ENCODE measurements at places on chromosomes 1 and 21.

- DNase-seq: no peak
These were observed 8.7 kb downstream of the CTXND2 start for GRCh38 chr1:150895618-150896017.

- DNase-seq: no peak
These were observed 159.8 kb downstream of the HS2ST1 start for GRCh38 chr1:87074001-87074795.

- DNase-seq: no peak
These were observed 89.4 kb downstream of the SDCCAG8 start for GRCh38 chr1:243345205-243345604.

DNA sequence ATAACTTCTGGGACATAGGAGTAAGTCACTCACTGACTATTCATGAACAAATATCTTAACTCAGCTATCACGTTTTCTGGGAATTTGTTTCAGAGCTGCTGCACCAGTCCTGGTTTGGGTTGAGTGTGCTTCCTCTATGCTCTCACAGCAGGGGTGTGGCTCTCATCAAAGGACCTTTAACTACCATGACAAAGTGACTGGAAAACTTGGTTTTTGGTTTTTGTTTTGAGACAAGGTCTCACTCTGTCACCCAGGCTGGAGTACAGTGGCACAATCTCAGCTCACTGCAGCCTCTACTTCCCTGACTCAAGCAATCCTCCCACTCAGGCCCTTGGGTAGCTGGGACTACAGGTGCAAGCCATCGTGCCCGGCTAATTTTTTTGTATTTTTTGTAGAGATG is 4.1 kb downstream of the ILDR2 start:
- no peak for DNase-seq

DNA sequence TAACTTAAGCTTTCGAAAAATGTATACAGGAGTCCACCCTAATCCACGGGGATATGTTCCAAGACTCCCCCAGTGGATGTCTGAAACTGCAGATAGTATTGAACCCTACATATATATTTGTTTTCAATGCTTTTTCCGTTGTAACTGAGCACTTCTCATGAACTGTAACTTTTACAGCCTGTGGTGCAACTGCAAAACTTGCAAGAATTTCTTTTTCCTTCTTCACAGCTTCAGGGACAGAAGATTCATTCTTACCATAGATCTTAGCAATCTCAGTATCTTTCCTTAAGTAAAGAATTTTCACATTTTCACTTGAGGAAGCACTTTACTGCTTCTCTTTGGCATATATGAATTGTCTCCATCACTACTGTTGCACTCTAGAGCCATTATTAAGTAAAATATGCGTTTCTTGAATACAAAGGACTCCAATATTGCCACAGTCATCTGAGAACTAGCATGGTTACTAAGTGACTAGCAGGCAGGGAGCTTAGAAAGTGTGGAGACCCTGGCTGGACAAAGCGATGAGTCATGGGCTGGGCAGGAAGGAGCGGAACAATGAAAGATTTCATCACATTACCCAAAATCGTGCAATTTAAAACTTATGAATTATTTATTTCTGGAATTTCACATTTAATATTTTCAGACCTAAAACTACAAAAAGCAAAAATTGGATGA is 14.1 kb downstream of the DPYD start:
- no peak for DNase-seq

DNA sequence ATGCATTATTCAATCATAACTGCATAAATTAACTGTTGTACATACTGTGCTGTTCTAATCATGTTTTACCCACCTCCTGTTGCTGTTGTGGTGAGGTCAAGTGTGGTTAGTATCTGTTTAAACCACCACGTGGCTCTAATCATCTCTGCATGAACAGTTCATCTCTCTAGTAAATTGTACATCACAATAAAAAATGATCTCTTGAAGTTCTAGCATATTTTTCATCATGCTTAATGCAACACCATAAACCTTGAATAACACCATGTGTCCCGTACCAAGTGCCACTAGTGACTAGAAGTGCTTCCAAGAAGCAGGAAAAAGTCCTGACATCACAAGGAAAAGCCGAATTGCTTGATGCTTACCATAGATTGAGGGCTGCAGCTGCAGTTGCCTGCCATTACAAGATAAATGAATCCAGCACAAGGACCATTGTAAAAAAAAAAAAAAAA is 51.7 kb downstream of the SNRPE start:
- DNase-seq: no peak

DNA sequence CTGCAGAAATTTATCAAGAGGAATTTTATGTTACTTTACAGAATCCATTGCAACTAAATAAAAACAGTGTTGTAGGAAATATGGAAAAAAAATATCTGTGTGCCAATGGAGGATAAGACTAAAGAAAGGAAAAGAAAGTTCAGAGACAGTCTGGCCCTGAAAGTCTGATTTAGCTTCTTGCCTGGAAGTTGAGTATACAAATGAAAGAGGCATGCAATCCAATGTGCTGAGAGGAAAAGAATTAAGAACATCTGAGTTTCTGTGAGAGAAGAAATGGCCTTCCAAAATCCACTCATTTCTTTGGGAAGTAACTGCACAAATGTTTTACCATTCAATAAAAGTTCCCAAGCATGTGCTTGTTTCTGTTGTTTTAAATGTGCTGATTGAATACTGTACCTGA is 65.1 kb downstream of the LHX9 start:
- no peak for DNase-seq

- no peak for DNase-seq
These were observed 80.8 kb downstream of the DOP1B start for GRCh38 chr21:36237441-36237840.

DNA sequence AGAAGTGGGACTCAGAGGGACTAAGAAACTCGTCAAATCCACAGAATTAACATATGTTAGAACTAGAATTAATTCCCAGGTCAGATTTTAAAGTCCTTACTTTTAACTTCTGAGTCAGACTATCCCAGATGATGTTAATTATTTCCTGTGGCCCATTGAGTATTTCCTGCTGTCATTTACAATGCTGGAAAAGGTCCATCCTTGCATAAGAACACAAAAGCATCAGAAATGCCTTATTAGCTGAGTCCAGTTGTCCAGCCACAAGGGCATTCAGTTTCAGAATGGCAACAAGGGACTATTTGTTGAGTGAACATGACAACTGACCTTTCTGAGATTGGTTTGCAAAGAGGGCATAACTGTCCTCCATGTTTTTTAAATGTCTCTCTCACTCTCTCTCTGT is 16.5 kb upstream of the HIVEP3 start:
- no peak for DNase-seq

DNA sequence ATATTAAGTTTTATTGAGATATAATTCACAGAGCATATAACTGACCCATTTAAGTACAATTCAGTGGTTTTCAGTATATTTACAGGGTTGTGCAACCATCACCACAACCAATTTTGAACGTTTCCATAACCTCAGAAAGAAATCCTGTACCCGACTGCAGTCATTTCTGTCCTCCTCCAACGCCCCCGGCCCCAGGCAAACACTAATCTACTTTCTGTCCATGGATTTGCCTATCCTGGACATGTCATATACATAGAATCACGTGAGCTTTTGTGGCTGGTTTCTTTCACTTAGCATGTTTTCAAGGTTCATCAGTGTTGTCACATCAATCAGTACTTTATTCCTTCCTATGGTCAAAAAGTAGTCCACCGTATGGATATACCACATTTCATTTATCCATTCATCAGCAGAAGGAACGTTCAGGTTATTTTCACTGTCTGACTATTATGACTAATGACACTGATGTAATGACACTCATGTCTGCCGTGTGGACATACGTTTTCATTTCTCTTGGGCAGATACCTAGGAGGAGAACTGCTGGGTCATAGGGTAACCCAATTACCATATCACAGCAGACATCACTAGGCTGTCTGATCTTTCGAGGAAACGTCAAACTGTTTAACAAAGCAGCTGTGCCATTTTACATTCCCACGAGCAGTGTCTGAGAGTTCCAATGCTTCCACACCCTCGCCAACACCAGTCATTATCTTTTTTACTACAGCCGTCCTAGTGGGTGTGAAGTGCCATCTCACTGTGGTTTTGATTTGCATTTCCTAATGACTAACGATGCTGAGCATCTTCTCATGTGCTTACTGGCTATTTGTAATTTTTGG is 30.8 kb downstream of the MRPL37 start:
- DNase-seq: no peak

- DNase-seq: no peak
These were observed 5.1 kb downstream of the HOOK1 start for GRCh38 chr1:59819566-59820438.

GRCh38 chr1:233304489-233305102 is 9.1 kb upstream of the PCNX2 start:
- DNase-seq: no peak

GRCh38 chr1:3831689-3832088 is 25.3 kb downstream of the CEP104 start:
- DNase-seq: no peak

GRCh38 chr1:231931846-231932454 is 305.4 kb downstream of the DISC1 start:
- no peak for DNase-seq
